Epithelial cell of esophagus (primary cell): ENCODE measurements at places on chromosomes 16 and 17.

GRCh38 chr17:44247440-44247841 lies 20.5 kb downstream of the SLC4A1 start:
- no peak for DNase-seq

DNA sequence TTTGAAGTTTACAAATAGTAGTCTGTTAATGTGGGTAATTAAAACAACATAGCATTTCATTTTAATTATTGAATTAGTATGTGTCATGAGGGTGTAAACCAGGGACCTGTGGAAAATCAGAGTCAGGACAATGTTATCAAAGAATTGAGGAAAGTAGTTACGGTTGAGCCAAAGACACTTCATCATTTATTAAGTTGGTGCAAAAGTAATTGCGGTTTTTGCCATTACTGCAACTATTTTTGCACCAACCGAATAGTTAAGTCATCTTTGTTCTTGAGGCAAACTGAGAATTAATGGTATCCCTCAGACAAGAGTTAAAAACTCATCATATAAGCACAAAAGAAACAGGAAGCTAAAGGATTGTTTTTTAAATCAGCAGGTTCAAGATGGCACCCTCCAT lies 593.7 kb downstream of the KCNJ2 start:
- no peak for DNase-seq

- DNase-seq: no peak
Measured at GRCh38 chr17:59760160-59760559, 52.7 kb downstream of the VMP1 start.

DNA sequence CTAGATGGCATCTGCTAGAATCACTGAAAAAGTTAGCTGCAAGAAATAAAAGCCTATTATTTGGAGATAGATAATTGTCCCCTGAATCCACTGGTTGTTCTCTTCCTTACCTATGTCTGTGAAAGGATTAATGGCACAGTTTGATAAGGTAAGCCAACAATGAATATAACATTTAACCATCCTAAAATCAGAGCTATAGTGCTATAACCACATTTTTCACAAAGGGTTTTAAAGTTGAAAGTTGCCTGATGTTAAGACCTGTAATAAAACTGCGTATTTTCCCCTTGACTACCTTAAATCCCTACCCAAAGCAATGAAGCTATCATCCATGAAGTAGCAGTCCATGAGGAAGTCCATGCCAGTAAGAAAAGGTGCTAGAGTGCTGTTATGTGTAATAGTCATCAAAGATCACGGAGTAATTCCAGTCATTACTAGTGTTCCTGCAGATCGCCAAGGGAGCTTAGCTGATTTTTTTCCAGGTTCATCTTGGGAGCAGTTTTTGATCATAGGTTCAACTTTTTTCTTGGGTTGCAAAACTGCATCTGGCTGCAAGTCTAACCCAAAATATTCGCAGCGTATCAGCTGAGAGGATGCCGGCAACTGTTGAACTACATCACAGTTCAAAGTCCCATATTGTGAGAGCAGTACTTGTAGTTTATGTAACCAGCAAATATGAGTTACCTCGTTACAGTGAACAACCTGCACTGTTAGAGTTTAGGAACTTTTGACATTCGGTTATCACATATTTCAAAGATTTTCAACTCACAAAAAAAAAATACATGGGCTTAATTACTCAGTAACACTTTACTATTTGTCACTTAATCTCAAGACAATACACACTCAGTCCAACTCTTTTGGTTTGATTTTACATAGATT lies 18.2 kb upstream of the RSL1D1 start:
- no peak for DNase-seq

- no peak for DNase-seq
Measured at GRCh38 chr16:25157271-25157875, 45.8 kb downstream of the LCMT1 start.

- DNase-seq: no peak
Measured at GRCh38 chr17:45783593-45784292, 377 bp upstream of the CRHR1 start.

DNA sequence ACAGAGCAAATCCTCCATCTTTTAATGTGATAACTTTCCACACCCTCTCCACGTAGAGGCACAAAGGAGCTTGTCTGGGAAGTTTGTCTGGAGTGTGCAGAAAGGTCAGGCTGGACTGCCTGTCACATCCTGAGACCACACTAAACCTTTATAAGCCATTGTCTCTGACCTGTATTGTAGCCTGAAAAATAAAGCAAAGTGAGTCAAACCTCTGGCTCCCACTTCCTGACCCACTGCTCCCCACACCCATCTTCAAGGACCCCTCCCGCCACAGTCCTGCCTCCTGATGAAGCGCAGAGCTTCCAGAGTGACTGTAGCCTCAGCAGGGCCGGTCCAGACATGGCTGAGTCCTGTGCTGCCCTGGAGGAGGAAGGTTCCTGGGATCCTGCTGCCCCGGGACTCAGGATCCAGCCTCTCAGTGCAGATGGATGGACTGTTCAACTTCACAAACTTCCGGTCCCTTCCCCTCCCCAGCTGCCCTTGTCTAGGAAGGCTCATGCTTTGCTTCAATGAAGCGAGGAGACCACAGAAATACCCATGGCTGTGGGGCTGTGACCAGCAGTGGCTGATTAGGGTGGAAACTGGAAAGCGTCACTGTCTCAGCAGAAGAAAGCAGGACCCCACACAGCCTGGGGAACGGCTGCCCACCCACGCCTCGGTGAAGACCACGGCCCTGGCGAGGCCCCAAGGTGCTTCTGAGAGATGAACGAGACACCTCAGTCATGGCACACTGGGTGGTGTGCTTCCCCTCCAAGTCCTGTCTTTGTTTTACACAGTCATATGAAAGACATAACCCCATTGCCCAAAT lies 30.9 kb upstream of the CLEC18B start:
- DNase-seq: no peak

- DNase-seq: no peak
Measured at GRCh38 chr17:27985736-27986399, 56.6 kb upstream of the NLK start.

DNA sequence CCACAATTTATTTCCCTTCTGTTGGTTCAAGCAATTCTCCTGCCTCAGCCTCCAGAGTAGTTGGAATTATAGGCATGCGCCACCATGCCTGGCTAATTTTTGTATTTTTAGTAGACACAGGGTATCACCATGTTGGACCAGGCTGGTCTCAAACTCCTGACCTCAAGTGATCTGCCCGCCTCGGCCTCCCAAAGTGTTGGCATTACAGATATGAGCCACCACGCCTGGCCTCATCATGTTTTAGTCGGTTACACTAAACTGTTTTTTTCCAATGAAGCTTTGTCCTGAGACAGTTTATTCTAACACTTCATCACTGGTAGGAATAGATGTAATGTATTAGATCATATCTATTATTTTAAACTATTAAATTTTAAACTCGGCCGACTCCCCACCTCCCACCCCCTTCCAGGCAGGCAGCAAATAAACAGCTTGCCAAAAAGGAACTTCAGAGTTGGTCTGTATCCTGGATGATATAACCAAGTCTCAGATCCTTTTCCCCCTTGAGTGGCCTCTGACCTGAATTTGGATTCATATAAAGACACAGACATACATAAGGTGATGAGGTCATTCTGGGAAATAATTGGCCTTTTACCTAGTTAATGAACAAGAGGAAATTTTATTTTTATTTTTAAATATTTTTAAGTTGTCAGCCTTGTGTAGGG lies 18.4 kb upstream of the CORO6 start:
- no peak for DNase-seq

DNA sequence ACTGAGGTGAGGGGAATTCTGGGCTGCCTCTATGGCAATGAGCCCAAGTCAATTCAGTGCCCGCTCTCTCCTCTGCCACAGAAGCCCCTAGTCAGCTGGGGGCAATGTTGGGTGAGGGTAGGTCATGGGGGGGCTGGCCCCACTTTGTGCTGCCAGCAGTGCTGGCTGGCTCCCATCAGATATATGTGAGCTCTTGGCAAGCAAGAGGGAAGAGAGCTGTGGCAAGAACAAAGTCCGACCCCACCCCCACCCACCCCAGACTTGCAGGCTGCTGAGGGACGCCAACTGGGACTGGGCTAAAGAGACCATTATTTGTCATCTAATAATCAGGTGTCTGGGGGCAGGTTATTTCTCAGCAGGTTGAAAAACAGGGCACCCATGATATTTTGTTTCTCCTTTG lies 89.4 kb downstream of the YPEL2 start:
- no peak for DNase-seq

- no peak for DNase-seq
Measured at GRCh38 chr16:2470234-2470601, 879 bp upstream of the NTN3 start.

GRCh38 chr16:6122401-6122800 lies 1024.8 kb upstream of the EEF2KMT start:
- no peak for DNase-seq

DNA sequence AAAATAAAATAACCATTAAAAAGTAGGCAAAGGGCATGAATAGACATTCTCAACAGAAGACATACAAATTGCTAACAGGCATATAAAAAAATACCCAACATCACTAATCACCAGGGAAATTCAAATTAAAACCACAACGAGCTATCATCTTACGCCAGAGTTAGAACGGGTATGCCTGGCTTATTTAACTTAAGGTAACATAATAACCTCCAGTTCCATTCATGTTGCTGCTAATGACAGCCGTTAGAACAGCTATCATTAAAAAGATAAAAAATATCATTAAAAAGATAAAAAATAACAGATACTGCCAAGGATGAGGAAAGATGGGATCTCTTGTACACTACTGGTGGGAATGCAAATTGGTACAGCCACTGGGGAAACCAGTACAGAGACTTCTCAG lies 89.3 kb downstream of the GAS7 start:
- no peak for DNase-seq

GRCh38 chr16:57987441-57988177 lies 12.9 kb downstream of the ZNF319 start:
- DNase-seq: no peak

DNA sequence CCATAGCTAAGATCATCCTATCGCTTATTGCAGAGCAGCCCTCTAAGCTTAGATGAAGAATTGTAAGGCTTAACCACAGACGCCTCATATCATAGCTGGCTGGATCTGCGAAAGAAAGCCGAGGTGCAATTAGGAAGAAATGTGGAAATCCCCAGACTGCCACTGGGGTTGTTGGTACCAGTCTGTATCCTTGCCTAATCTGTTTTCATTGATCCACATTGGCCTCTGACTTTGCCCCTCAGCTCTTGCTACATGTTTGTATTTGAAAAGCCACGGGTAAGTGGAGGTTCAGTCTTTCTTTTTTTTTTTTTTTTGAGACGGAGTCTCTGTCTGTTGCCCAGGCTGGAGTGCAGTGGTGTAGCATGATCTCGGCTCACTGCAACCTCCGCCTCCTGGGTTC lies 48.9 kb downstream of the TANGO6 start:
- no peak for DNase-seq

- peak; percentile 53 for DNase-seq
Measured at GRCh38 chr17:67156269-67157199, 88.5 kb downstream of the HELZ start.

- DNase-seq: no peak
Measured at GRCh38 chr17:76658242-76658662, 14.7 kb upstream of the ST6GALNAC1 start.

DNA sequence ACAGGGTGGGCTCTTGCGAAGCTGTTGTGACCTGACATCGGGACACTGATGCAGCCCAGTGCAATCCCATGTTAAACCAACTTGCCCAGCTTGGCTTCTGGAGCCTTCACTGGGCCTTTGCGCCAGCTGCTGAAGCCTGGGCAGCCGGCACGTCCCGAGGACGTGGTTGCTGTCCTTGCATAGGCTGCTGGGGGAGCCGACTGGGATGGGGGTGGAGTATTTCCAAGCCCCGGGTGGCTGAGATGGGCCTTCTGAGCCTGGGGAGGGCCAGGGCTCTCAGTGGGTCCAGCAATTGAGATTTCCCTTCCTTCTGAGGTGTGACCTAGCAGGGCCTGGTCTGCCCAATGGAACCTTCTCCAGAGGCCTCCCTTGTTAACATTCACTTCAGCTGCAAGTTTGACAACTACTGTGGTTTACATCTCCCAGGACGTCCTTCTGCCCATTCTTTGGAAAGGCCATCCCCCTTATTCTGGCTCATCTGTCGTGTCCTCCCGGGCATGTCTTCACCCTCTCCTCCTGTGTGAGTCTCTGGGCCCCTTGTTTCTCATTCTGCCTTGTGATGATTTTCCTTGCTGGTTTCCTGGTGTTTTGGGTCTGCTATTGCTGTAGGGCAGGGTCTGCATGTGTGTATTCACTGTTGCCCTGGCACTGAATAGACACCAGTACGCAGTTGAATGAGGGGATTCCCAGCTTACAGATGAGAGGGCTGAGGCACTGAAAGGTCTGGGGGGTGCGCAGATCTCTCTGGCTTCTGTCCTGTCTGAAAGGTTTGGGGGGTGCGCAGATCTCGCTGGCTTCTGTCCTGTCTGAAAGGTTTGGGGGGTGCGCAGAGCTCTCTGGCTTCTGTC lies 34.4 kb downstream of the HAPSTR1 start:
- DNase-seq: no peak

DNA sequence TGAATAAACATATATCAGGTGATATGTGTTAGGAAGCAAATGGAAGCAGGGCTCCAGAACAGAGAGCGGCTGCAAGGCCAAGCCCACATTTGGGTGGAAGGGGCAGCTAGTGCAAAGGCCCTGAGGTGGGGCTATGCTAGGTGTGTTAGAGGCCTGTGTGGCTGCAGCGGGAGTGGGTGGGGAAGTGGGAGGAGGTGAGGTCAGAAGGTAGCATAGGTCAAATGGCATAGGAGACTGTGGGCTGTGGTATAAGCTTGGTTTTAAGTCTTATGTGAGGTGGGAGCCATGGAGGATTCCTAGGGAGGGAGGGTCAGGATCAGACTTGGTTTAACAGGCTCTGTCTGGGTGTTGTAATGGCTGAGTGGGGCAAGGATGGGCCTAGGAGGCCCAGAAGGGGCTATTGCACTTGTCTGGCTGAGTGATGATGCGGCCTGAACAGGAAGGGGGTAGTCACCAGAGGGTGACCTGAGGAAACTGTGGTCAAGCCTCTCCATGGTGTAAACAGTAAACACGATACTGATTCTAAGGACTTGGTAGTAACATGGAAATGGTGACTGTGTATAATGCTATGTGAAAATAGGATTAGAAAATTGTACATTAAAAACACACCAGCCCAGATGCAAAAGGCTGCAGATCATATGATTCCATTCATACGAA lies 31.1 kb downstream of the RAI1 start:
- DNase-seq: peak; percentile 68

DNA sequence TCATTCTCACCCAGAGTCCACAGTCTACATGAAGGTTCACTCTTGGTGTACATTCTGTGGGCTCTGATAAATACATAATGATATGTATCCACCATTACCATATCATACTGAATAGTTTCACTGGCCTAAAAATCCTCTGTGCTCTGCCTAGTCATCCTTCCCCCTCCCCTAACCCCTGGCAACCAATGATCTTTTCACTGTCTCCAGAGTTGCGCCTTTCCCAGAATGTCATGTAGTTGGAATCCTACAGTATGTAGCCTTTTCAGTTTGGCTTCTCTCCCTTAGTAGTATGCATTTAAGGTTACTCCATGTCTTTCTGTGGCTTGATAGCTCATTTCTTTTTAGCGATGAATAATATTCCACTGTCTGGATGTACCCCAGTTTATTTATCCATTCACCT lies 101.3 kb downstream of the NOG start:
- no peak for DNase-seq

- no peak for DNase-seq
Measured at GRCh38 chr17:65626451-65626850, 65.0 kb upstream of the AXIN2 start.
